Activated CD4-positive, alpha-beta T cell treated with anti-CD3 and anti-CD28 coated beads, Interleukin-2, amount 50 U/mL, for 24 hours (primary cell): ENCODE measurements at places on chromosomes 1 and 21.

DNA sequence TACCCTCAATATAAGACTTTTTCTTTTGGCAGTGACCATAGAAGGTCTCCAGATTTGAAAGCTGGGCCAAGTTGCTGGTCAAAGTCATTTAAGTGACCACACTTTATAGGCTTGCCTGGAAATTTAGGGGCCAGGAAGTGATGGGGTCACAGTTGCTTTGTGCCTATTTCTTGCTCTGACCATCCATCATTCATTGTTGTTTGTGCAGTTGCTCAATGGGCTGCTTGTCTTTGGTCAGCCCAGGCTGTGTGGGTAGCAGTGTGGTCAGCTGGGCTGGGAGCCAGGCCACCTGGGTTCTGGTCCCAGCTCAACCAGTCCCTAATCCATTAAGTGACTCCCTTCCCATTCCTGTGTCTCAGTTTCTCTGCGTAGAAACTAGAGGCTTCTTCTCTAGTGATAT is 2.1 kb upstream of the OTUD7B start:
- no peak for DNase-seq

DNA sequence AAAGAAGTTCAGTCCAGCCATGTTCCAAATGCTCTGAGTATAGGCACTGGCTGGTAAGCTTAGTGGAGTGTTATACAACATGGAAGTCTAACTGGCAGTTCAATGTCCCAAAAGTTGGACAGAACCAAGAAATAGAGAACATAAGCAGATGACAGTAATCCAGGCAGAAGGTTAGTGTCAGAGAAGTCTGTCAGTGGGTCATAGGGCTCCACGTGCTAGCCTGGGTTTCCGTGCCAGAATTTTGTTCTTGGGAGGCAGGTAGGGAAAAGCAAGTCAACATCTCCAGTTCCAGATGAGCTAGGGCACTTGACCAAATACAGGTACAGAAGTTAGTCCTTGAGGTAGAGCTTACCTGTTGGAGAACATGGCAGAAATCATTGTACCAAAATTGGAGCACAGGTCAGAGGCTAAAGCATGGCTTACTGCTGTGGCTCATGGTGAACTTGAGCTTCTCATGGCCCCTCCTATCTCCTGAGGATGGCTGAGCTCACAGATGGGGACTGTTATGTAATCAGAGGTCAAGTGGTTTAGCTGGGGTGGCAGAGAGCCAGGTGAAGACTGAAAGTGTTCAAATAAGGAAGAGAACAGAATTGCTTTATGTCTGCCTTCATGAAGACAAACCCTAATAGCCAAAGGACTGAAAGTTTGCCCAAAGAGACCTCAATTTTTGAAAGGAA is 170.8 kb downstream of the NFIA start:
- DNase-seq: no peak

DNA sequence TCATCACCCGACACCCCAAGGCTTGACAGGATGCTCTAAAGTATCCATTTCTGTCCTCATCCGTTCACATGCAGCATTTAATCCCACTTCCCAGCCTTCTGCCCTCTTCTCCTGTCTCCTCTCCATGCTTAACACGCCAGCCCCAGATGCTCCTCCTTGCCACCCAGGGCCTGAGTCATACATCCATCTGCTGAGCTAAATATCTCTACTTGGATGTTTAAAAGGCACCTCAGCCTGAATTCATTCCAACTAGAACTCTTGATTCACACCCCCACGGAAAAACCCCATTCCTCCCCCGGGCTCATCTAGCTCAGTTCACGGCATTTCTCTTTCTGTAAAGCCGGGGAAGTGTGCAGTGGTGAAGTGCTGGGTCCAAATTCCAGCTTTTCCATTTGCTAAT is 27.7 kb downstream of the TEX35 start:
- no peak for DNase-seq

DNA sequence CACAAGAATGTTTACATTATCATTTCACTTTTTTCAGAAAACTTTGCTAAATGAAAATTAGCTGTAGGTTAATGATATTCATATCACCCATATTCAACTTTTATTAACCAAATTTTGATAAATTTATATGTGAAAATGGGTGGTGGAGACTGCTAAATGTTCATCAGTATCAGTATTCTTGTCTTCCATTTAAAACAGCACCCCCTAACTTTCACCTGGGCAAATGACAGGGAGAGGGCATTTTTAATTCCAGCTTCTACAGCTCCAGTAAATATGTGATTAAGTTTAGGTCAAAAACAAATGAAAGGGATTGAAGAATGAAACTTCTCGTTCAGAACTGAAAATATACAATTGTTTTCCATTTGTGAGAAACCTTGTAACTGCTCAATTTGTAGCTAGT is 722.2 kb downstream of the KCNT2 start:
- DNase-seq: no peak

- no peak for DNase-seq
These were observed 22.3 kb upstream of the BMP8A start for GRCh38 chr1:39469150-39469549.

GRCh38 chr21:44568261-44568660 is 5.3 kb upstream of the KRTAP10-4 start:
- DNase-seq: no peak
